HL-60 (cell line): ENCODE measurements at places on chromosomes 4 and X.
A peak's percentile ranks its signal among the peaks of the same experiment; 100 is the strongest.

DNA sequence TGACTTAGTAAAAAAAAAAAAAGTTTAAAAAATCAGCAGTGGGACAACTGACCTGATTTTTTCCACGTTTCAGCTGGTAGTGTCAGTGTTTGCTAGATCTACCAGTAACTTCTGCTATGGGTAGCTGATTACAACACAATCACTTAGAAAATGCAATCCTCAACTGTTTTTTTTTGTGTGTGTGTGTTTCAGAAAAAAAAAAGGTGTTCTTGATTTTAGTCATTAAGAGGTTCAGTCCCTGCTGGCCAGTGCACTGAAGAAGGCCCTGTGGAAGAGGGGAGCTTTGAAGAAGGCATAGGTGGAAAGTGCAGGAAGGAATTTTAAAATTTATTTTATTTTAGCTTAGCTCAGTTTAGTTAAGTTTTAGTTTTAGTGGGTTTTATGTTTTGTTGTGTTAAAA, 46.9 kb downstream of the SH2D1A start:
- DNase-seq = peak; percentile 11

DNA sequence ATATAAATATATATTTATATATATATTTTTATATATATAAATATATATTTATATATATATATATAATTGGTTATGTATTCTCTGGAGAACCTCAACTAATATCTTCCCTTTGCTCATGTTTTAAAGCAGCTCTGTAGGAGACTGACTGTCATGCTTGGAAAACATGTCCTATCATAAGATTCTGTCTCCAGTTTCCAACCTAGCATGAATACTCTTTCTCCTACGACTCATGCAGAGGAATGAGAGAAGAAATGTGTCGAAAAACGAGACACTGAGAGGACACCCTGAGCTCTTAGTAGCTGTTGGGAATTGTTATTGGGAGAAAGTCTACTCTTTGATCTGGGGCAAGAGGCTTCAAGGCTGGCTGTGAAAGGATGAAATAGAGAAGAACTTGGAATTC, 166.5 kb upstream of the SLIT2 start:
- no peak for DNase-seq

GRCh38 chr4:10456595-10457254, 501 bp downstream of the ZNF518B start:
- DNase-seq = no peak

DNA sequence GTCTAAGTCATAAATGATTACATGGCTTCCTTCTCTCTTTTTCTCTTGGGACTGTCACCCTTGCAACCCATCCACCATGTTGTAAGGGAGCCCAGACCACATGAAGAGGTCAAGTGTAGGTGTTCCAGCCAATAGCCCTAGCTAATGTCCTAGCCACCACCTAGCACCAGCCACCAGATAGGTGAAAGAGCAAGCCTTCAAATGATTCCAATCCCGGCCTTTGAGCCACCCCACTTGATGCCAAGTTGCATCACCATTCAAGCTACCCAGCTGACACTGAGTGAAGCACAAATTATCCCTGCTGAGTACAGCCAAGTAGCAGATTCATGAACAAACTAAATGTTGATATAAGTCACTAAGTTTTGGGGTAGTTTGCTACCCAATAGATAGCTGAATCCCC, 274.3 kb downstream of the BCOR start:
- no peak for DNase-seq

- no peak for DNase-seq
These were observed 131.8 kb upstream of the LIMCH1 start for GRCh38 chr4:41406113-41406516.

- DNase-seq = no peak
These were observed 7.5 kb upstream of the HAUS7 start for GRCh38 chrX:153477901-153478300.

DNA sequence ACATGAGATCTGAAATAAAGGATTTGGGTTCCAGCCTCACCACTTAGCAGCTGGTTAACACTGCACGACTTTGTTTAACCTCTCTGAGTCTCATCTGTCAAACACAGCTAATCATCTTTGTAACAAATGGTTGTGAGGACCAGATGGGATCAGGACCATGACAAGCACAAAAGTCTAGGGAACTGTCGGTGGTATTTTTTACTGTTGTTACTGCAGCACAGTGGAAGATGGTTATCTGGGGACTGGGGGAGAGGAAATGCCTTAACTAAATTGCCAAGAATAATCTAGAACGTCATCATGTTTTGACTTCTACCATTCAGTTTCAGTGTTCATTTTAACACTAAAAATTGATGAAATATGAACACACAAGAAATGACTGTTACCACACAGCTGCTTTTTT, 99.5 kb downstream of the ADGRA3 start:
- no peak for DNase-seq

DNA sequence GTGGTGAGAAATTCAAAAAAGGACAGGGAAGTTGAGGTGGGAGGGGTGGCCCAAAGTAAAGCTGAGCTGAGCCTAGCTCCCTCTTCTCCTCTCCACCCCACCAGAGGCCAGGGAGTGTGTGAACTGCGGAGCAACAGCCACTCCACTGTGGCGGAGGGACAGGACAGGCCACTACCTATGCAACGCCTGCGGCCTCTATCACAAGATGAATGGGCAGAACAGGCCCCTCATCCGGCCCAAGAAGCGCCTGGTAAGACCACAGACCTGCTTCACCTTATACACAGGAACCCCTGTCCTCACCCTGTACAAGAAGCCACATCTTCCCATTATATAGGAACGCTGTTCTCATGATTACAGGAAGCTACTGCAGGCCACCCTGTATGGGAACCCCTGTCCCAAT, 5.8 kb downstream of the GATA1 start:
- DNase-seq = no peak

- no peak for DNase-seq
These were observed 32.5 kb upstream of the FRAS1 start for GRCh38 chr4:78024576-78025091.

DNA sequence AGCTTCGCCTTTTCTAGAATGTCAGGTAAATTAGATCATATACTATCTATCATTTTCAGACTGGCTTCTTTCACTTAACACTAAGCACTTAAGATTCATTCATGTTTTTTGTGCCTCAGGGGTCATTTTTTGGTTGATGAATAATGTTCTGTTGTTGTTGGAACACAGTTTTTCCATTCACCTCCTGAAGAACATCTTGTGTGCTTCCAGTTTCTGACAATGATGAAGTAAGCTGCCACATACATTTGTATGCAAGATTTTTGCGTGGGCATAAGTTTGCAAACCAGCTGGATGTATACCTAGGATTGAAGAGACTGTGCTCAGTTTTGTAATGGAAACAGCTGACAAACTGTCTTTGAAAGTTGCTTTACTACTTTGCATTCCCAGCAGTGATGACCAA, 37.6 kb downstream of the MAGEA9 start:
- no peak for DNase-seq

DNA sequence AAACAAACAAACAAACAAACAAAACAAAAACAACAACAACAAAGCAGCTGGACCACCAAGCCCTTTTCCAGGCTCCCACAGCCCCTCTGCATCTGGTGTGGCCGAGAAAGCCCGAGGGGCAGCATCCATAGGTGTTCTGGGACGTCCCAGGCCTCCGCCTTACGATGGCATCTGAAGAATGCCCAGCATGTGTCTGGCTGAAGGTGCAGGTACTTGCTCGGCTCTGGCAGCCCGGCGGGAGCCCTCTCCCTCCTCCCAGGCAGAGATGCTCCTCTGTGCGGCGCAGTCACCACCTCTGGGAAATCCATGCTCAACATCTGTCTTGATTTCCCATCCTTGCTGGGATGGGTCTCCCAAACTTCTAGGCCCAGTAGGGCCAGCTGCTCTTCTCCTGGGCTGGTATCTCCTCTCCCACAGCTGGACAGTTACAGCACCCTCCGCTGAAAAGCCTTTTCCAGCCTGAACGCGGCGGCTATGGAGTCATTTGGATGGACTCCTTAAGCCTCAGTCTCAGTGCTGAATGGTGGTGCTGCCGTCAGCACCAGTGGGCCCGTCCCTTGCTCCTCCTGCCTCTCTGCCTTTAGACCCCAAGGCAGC, 4.3 kb downstream of the PSAPL1 start:
- no peak for DNase-seq

- no peak for DNase-seq
These were observed 21.7 kb upstream of the SPP1 start for GRCh38 chr4:87953826-87954225.

- no peak for DNase-seq
These were observed 51.4 kb upstream of the RAPGEF2 start for GRCh38 chr4:159051245-159052071.

- DNase-seq = no peak
These were observed 1482.4 kb upstream of the PABPC4L start for GRCh38 chr4:135684001-135684400.

GRCh38 chr4:13535708-13536361, 8.5 kb downstream of the NKX3-2 start:
- DNase-seq = no peak

DNA sequence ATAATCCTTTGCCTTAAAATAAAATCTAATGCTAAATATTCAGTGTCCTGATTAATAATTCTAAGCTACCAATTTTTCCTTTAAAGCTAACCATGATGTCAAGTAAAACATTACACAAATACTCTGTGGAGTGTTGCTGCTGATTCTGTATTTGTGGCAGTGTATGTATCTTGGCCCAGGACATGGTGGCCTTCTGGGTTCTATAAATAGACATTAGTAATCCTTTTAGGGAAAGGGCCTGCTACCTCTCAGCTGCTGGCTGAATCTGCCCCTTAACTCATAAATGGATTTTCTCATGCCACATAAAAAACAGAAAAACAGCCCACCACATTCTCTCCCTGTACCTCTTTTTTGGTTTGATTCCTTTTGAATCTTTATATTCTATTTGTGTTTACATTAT, 1.2 kb upstream of the XK start:
- no peak for DNase-seq

GRCh38 chr4:145951931-145952330, 13.3 kb upstream of the ZNF827 start:
- DNase-seq = no peak

DNA sequence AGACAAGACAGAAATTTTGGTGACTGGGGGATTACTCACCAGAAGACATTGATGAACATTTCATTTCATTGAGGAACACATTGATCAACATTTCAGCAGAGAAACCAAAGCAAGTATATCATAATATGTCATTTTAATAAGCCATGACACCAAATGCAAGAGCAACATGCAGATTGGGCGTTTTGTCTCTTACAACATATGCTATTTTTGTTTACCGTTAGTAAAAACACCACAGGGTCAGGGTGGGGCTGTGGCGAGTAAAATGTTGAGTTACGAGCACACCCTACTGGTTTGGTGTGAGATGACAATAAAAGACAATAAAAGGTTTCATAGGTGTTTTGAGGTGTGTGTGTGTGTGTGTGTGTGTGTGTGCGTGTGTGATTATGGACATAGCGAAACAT, 294.5 kb downstream of the PDGFC start:
- no peak for DNase-seq

DNA sequence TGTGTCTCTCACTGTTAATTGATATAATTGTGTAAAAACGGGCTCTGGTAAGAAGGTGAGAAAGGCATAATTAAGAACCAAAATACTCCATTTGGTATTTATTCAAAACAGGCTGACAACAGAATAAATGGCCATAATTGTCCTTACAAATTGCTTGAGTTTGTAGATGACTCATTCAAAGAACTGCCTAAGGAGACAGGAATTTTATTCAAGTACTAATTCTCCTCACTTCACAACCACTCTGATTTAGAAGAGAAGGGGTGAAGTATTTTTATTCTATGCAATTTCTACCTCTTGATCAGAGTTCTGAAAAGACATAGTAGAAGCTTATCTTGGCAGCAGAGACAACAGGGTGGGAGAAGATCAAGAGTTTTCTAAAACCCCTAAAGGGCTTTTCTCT, 43.1 kb downstream of the ATP11C start:
- DNase-seq = no peak

DNA sequence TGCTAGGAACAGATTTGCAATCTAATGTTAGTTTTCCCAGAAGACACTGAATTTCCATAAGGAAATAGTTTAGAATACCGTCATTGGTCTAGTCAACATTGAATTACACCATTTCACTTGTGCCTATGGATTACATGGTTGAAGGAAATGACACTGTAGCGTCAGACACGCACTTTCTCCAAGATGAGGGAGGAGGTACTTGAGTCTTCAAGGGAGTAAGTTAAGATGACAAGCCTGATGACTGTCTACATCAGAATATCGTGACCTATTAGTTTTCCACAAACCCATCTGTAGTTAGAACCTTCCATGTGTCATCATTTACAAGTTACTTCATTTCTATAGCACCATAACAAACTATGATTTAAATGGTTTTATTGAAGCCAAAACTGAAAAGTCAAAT, 153.7 kb downstream of the AMELX start:
- no peak for DNase-seq

- DNase-seq = no peak
These were observed 25.7 kb upstream of the CT47A1 start for GRCh38 chrX:121011254-121011653.

- no peak for DNase-seq
These were observed 745 bp downstream of the TRIM2 start for GRCh38 chr4:153204728-153205648.

DNA sequence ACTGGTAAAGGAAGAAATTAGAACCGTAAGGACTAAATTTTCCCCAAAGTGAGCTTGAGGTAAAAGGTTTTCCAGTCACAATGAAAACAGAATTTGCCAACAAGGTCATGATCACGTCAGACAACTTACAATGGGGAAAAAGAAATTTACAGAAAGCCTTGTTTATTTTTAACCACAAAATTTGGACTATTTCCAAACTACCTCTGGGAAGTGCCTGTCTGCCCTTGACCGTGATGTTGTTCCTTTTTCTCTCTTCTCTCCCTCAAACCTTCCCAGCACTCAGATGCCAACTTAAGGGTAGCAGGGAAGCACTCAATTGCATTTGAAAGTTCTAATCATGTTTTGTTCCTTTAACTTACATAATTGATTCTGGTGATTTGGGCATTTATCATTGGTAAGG, 32.5 kb downstream of the MEPE start:
- no peak for DNase-seq

DNA sequence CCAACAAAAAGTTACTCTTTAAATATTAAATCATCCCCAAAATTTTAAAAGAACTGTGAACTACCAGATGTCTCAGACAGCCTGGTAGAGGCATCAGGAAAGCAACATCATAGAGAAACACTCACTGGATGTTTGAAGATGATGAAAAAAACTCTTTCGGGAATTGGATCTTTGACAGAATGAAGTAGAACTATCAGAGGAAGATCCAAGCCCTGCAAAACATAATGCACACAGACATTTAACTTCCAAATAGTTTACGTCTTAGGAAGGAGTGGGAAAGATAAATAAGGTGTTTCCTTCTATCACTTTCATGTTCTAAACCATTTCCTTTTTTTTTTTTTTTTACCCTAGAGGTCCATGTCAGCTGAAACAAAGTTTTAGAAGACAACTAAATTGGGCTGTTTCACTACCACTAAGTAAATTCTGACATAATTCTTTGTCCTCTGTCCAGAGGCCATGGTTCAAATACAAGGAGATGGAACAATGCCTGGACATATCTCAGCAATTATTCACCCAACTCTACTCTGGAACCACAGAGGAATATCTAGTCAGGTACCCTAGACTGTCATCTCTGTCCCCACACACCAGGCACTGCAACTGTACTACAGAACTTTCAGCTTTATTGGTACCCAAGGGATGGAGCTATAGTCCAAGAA, 217.7 kb upstream of the INTU start:
- no peak for DNase-seq
